Epithelial cell of prostate (primary cell): ENCODE measurements at places on chromosomes 1 and 21.

GRCh38 chr1:175794586-175794985 lies 51.2 kb upstream of the TNR start:
- DNase-seq = no peak

GRCh38 chr1:91099746-91100621 lies 78.1 kb upstream of the ZNF644 start:
- peak; percentile 3 for DNase-seq

DNA sequence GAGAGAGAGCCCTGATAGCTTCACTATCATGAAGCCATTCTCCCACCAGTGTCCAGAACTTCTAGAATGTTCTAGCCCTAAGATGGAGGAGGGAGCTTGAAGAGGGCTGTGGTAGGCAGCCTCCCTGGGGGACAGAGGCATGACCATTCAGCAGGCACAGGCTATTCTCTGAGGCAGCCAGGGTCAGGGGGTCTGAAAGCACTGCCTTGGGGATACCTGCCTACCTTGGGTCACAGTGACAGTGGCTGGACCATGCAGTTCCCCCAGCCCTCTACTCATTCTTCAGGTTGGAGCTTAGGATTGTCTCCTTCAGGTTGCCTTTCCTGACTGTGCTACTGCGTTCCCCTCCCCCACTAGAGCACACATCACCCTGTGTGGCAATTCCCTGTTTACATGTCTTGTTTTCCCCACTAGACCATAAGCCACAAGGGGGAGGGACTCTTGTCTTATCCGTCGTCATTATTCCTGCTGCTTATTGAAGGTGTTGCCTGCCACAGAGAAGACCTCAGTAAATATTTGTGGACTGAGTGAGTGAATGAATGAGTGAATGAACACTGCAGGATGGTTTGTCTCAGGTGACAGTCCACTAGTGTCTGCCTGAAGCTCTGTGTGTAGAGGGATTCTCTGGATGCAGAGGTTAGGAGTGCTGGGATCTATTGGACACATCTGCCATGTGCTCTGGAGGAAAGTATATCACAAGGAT lies 5.2 kb downstream of the ZDHHC18 start:
- no peak for DNase-seq

DNA sequence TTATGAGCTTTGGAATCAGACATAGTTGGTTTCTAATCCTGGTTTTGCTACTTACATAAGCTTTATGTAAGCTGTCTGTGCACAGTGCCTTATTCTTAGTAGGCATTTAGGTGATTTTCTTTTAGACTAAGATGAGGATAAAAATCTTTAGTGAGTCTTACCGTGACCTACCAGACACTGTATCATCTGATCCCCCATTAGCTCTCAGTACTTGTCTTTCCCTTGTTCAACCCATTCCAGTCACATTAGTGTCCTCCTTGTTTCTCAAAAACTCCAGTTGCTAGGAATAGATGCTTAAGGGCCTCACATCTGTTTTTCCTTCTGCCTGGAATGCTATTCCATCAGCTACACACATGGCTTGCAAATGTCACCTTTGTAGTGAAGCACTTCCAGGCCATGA lies 18.8 kb downstream of the PPP1R12B start:
- DNase-seq = no peak

DNA sequence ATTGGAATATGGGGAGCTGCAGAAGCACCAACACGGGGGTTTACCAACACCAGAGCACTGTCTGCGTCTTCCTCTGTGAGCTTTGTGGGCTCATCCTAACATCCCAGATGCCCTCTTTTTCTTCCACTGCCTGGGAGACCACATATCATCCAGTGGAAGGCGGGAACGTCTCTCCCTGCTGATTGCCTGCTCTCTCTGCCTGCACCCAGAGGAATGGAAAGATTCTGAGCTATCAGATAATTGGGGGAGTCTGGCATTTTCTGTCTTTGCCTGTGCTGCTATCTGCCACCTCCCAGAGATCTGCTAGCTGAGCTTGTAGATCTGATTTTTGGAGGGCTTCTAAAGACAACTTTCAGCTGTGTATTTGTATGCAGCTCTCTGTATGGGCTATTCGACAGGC lies 166.2 kb upstream of the PLXNA2 start:
- no peak for DNase-seq

GRCh38 chr1:25676488-25676887 lies 59.9 kb downstream of the MAN1C1 start:
- no peak for DNase-seq

- no peak for DNase-seq
These were observed 343.4 kb upstream of the USP24 start for GRCh38 chr1:55558515-55558914.

- no peak for DNase-seq
These were observed 2.5 kb upstream of the PNRC2 start for GRCh38 chr1:23957096-23957495.

DNA sequence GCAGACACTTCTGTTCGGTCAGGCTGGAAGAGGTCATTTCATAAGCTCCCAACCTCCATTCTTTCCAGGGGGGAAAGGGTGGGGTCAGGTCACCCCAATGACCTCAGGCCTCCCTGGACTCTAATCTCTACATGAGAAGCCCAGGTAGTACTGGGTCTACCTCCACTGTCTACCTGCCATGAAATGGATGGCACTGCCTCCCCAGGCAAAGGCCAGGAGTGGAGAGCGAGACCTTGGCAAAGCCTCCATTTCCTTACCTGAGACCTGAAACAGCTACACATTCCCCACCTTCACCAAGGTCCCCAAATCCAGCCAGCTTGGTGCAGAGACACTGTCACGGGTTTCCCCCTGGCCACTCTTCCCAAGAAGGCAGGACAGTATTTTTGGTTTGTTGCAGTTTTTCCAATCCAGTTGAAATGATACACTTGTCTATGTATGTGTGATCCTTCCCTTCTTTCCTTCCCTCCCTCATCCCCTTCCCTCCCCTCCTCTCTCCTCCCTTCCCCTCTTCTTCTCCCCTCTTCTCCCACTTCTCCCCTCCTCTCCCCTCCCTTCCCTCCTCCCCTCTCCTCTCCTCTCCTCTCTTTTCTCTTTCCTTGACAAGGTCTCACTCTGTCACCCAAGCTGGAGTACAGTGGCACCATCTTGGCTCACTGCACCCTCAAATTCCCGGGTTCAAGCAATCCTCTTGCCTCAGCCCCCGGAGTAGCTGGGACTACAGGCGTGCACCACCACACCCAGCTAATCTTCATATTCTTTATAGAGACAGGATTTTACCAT lies 16.1 kb downstream of the BTG2 start:
- DNase-seq = no peak
